CD4-positive, alpha-beta T cell treated with Interferon gamma for 1 hour (primary cell): ENCODE measurements at places on chromosomes 5 and 9.

DNA sequence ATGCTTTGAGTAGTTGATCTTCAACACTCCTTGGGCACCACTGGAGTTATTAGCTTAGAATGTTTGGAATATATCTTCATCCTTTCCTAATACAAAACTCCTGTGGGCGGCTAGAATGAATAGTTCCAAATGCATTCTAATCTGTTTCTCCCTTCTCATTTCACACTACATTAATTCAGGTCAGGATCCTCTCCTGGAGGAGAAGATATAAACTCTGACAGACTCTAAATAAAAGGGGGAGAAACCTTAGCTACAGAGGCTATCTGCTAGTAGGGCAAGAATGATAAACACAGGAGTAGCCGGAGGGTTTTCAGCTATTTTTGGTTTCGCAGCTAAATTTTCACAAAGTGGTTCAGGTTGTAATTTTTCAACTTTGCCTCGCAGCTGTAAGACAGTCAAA lies 45.2 kb upstream of the FAM240B start:
- no peak for DNase-seq

GRCh38 chr5:83538786-83539462 lies 67.4 kb downstream of the VCAN start:
- DNase-seq = no peak

DNA sequence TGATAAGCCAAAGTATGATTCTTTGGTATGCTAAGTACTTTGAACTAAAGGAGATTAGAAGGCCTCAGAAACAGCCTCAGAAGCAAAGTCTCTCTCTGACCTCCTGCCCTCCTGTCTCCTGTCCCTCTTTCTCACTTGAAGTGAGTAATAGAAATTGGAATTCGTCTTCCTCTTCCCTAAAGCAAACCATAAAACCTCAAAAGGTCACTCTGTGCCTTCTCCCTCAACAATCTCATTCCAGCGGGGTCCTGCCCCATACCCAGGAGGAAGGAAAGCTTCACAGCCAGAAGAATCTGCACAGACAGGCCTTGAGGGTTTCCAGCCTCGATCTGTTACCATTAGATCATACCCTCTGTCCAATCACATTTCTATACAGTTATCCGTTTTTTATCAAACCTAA lies 87.8 kb downstream of the HAPLN1 start:
- DNase-seq = no peak

GRCh38 chr5:644971-645370 lies 32.8 kb downstream of the CEP72 start:
- no peak for DNase-seq

- no peak for DNase-seq
These were observed 1537.6 kb upstream of the CDH9 start for GRCh38 chr5:28576022-28576421.

DNA sequence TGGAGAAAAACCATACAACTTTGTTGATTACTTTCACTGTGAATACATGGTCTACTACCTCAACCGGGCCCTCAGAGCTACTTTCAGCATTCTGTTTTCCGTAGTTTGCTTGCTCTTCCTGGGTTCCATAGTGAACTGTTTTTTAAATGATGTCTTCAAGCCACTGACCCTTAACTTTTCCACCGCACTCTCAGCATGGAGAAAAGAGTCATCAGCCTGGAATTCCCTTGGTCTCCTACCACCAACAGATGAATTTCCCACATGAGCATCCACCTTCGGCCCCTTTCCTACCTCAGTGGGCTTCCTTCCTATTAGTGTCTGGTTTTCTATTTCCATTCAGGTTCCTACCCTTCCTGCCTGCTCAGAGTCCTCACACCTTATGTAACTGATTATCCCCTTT lies 135.9 kb upstream of the ADAMTSL1 start:
- DNase-seq = no peak

GRCh38 chr5:150052226-150052955 lies 34.0 kb downstream of the CSF1R start:
- no peak for DNase-seq
